ENCODE measurements at places on chromosomes 7 and 10.

- DNase-seq: no peak
These were observed 191.1 kb downstream of the ZNF438 start for GRCh38 chr10:30840395-30841050.

DNA sequence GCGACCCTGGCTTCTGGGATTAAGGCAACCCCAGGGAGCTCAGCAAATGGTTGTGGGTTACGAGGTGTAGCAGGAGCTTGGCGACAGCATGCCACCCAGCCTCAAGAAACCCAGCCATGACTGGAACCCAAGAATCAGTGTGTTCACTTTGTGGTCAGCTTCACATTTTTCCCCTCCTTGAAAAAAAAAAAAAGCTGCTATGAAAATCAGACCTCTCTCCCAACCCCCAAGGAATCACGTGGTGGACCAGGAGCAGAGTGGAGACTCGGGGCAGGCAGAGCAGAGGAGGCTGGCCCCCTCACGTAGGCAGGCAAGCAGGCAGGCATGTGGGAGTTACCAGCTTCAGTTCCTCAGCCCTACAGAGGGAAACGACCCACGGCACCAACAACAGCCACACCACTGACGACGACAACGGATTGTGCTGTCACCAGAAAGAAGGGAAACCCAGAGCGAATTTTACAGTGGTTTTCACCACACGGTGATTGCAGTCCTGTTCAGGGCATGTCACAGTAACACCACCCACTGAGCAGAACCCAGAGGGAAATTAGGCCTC is 203.4 kb downstream of the SLC25A13 start:
- DNase-seq: no peak

- DNase-seq: no peak
These were observed 2.6 kb downstream of the PSMG3 start for GRCh38 chr7:1567049-1567771.

- no peak for DNase-seq
These were observed 72.3 kb upstream of the LEP start for GRCh38 chr7:128168667-128169210.

- DNase-seq: no peak
These were observed 131.3 kb downstream of the CTTNBP2 start for GRCh38 chr7:117741962-117742361.

DNA sequence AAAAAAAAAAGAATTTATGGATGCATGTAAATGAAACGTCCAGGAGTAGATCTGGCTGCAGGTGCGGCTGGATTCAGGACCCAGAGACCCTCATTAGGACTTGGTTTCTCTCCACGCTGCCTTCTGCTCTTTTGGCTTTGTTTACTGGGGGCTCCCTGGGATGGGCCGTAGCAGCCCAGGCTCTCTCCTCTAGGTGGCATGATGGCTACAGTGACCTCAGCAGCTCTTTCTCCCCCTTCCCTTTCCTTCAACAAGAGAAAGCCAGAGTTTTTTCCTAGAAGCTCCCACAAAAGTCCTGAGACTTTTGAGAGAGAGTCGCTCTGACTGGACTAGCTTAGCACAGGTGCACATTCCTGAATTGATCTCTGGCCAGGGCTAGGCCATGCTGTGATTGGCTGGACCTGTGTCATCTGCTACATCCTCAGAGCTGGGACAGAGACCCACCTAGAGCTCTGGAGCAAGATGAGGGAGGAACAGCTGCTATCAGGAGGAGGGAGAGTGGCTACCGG is 67.8 kb upstream of the PDCD4 start:
- DNase-seq: no peak

DNA sequence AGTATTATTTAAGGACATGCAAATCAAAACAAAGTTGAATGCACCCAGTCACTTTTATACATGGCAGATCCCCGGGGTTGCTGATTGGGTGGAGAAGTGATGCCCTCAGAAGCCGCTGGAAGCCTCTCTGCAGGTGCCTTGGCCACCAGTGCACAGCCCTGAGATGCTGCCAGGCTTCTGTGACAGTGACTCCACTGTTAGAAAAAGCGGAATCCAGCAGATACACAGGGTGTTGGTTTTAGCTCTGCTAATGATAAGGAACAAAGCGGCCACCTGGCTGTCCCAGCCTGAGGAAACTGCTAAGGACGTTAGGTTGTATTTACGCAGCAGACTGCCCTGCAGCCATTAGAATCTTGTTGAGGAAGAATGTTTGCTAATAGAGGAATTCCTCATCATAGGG is 47.5 kb downstream of the JAKMIP3 start:
- DNase-seq: no peak

GRCh38 chr10:50336140-50336539 is 84.8 kb upstream of the ASAH2 start:
- DNase-seq: no peak

DNA sequence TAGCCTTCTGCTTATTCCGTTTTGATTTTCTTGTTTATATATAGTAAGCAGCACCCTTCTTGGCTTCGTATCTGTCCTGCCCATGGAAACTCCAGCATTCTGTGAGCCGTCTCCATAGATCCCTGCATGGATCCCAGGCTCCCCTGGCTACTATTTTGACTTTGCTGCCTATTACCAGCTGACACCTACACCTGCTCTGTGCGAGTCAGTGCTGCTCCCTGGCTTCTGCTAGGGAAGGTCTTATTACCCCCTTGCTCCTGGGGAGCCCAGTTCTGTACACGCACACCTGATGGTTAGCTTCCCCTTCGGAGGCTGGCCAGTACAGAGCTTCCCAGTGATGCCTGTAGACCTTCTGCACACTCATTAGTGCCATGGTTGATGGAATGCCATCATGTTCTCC is 35.4 kb downstream of the NACAD start:
- no peak for DNase-seq

GRCh38 chr10:111360260-111360925 is 283.6 kb downstream of the ADRA2A start:
- no peak for DNase-seq

DNA sequence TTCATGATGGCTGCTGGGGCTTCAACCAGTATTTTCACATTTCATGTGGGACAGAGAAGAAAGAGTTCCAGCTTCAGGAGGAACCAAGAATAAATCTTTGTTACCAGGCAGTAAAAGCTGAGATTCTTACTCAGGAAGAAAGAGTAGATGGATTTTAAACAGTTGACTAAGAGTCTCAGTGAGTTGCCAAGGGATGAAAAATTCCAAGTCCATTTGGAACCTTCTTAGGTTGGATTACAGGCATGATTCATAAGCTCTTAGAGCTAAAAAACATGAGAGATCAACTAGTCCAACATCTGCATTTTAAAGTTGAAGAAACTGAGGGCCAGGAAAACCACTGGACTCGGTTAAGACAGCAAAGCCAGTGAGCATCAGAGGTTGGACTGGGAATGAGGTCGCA is 148.6 kb downstream of the NEBL start:
- no peak for DNase-seq

GRCh38 chr7:49481075-49481474 is 292.4 kb upstream of the VWC2 start:
- no peak for DNase-seq

GRCh38 chr10:59283456-59284091 is 78.8 kb downstream of the FAM13C start:
- DNase-seq: no peak

- no peak for DNase-seq
These were observed 906.7 kb upstream of the AUTS2 start for GRCh38 chr7:68691261-68692216.

DNA sequence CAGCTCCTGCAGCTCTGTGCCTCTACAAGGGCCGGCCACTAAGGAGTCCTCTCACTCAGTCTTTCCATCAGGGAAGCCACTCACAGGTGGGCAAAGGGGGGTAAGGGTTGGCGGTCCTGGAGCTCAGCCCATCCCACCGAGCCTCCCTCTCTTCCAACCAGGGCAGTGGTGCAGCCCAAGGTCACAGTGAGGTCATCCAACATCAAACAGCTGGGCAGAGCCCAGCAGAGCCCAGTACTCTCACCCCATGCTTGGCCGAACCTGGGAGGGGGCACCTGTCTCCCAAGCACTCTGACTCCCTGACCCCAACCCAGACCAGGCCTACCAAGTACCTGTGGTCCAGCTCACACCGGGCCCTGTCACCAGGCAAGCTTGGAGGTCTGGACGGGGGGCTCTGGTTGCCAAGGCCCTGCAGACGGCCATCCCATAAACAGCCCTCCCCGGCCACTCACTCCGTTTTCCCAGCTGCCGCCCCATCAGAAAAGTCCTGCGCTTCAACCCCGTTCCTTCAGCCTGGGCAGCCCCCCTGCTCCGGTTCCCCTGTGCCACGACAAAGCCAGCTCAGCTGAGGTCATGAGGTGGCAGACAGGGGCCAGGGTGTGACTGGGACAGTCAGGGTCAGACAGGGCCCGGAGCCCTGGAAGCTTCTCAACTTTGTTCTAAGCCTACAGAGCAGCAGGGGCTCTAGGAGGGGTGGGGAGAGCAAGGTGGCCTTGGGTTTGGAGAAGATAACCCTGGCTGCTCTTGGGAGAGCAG is 27.5 kb downstream of the PDGFA start:
- DNase-seq: no peak

DNA sequence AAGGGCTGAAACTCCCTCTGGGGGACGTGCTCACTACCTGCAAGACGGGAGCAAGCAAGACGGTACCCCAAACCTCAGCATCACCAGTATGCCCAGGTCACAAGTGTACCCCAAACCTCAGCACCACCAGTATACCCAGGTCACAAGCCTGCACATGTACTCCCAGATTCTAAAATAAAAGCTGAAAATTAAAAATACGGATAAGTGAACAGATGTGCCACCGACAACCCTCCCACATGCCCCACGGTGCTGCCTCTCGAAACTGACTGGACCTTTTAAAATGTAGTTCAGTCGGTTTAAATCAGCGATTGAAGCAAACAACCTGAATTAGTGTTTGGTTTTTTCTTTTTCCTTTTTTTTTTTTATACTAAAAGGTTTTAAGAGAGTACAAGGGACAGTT is 566.5 kb downstream of the DNAJB6 start:
- no peak for DNase-seq

GRCh38 chr7:10657201-10657600 is 316.5 kb upstream of the PHF14 start:
- no peak for DNase-seq

- no peak for DNase-seq
These were observed 16.1 kb downstream of the CALU start for GRCh38 chr7:128755075-128755818.

DNA sequence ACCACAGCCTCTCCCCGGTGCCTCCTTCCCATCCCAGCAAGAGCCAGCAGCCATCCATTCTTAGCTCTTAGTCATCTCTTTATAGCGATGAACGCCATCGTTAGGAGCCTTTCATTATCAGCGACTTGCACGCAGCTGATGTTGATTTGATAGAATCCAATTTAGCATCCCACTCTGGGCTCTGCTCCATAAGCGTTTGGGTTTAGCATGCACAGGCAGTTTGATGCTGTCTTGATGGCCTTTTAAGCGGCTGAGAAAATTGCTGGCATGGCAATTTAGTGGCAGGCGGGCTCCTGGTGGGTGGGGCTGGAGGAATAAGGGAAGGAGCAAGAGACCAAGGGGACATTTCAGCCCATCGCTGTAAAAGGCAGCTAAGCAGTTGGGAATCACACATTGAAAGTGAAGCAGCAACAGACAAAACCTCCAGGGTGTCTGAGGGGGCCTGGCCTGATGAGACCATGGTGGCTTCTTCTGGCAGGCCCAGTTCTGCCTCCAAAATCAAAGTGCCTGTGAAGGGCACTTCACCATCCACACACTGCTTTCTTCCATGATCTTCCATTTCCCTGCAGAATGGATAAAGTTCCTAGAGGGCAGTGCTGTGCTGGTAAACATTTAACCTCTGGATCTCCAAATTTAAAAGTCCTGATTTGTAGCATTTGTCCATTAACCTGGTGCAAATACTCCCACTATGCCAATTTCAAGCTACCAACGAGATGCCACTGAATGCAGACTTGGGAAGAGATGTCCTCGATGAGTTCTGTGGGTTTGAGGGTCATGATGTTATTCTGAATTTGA is 107.8 kb upstream of the PLXNA4 start:
- DNase-seq: no peak

DNA sequence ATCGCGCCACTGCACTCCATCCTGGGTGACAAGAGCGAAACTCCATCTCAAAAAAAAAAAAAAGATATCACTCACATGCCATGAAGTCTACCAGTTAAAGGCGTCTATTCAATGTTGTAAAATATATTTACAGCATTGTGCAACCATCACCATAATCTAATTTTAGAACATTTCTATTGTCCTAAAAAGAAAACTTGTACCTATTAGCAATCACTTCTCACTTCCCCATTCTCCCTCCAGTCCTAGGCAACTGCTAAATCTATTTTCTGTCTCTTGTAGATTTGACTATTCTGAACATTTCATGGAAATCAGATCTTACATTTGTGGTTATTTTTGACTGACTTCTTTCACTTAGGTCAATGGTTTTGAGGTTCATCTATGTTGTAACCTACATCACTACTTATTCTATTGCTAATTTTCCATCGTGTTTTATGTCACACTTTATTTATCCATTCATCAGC is 25.2 kb upstream of the OTUD1 start:
- DNase-seq: no peak

DNA sequence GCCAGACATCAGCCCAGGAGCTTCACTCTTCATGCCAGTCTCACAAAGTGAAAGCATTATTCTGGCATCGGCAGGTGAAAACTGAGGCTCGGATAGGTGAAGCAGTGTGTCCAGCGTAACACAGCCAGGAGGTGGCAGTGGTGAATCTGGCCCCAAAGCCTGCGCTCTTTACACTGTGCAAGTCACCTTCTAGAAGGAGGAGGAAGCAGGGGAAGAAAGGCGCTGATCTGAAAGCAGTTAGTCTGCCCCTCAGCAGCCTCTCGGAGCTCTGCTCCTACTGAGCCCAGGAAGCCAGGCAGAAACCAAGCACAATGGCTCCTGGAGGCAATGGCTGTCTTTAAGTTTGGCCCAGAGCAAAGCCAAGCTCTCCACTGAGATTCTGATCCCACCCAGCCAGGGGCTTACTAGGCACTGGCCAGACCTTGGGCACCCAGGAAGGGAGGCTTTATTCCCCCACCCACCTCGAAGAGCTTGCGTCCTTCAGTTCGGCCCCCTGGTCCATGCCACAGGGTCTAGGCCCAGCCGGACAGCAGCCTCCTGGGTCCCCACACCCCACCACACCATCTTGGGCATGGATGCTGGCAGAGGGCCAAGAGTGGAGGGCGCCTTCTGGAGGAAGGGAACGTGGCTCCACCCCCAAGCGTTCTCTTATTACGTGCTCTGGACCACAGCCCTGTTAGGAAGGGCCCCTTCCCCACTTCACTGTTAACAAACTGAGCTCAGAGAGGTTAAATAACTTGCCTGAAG is 104.5 kb downstream of the GRID1 start:
- DNase-seq: peak; percentile 7

DNA sequence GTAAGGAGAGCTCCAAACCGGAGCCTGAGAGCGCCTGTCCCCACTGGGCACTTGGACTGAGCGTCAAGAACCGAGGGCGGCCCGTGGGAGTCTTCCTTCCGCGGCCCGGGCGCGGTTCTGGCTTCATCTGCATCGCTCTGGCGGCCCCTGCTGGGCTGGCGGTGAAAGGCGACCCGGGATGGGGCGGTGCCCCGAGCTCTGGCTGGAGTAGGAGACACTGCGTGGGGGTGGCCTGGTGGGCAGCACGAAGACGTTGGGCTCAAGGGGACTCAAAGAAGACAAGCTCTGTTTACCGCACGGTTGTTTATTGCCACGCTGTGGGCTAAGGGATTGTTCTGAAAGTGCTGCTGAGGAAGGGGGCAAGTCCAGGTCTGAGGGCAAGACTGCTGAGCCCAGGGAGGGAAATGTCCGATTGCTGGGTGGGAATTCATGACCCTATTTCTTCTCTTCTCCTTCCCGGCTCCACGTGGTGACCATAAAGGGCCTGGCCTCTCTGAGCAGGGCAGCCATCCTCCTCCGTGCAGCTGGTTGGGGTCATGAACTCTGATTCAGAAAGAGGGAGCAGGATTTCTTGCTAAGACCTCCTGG is 29.8 kb downstream of the PLAU start:
- DNase-seq: no peak
